ENCODE measurements at places on chromosomes 1 and 21. TPM values are rescaled to one million over a fixed set of nuclear protein-coding genes. Genes with fewer than 3 reads are reported as not detected.

NGF gene
- 1.2 TPM for total RNA-seq

LINGO4 gene
- total RNA-seq, result not detected

MYOM3 gene
- 0.08 TPM for total RNA-seq

AIRE gene
- total RNA-seq, result 0.08 TPM

TMEM240 gene
- total RNA-seq, result 10.3 TPM

All from epithelial cell of alveolus of lung (primary cell).